Activated CD4-positive, alpha-beta T cell treated with anti-CD3 and anti-CD28 coated beads for 1 hour (primary cell): ENCODE measurements at places on chromosomes 1 and 21.

DNA sequence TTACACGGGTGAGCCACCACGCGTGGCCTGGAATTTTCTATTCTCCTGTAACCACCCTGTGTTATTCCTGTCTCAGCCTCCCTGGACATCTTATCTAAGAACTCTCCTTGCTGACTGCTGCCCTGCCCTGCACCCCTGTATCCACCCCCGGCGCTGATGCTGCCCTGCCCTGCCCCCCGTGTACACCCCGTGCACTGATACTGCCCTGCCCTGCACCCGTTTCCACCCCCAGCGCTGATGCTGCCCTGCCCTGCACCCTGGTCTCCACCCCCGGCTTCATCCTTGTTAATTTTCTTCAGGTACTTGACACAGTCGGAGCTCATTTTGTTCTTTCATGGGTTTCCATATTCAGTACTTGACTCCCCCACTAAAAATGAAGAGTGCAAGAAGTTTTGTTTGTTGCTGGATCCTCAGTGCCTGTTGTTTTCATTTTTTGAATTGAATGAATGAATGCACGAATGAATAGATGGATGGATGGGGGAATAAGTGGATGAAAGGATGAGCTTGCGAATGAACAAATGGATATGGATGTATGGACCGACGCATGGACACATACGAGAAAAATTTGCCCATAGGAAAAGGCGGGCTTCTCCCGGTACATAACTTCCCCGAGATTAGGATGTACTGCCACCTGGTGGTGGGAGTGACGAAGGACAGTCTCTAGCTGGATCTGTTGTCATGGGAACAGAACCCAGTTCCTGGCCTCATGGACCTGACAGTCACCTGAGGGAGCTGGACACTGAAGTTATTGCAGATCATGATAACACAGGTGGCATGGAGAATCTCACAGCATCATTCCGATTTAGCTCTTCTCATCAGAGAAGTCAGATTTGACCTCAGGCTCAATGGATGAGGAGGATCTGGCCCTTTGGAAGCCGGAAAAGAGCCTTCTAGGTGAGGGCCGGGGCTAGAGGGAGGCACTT, 14.9 kb downstream of the AADACL4 start:
- peak; percentile 44 for DNase-seq

GRCh38 chr1:52574594-52574993, 21.7 kb upstream of the TUT4 start:
- no peak for DNase-seq

DNA sequence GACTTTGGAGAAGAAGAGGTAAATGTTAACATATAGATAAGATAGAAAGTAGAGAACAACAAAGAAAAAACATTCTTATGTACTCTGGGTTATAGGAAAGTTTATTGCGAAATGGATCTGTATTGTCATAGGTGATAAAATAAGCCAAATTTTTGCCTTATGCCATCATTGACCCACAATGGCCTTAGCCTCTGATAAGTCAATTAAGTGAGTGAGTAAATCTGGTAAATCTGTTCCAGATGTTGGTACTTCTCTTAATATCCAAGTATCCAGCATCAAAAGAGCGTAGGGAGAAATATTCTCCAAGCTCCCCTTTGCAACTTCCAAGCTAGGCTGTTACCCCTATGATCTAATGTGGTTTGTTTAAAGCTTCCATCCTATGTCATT, 38.3 kb upstream of the CLCA4 start:
- DNase-seq: no peak

GRCh38 chr1:232687728-232688127, 57.8 kb upstream of the SIPA1L2 start:
- no peak for DNase-seq

GRCh38 chr1:229536982-229537381, 21.5 kb downstream of the ABCB10 start:
- no peak for DNase-seq

DNA sequence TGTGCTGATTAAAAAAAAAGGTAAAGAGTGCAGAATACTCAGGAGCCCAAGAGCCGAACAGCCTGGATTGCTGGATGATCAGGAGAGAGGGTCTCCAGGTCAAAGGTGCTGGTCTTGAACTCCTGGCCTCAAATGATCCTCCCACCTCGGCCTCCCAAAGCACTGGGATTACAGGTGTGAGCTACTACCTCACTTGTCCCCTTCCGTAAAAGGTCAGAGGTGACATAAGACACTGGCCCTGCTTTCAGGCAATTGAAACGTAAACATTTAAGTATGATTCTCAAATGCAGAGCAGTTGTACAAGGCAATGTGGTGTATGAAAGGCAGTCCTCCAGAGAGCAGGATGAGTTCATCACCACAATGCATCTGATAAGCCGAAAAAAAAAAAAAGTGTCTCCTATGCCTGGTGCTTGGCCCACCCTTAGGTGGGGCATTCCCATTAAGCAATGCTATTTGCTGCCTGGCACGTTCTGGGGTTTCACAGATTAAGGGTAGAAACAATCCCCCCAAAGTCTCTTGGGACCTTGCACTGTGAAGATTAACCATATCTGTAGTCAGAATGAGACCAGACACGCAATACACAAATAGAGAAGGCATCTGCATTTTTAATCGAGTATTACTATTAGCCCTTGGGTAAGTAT, 47.7 kb downstream of the PARP1 start:
- DNase-seq: no peak

DNA sequence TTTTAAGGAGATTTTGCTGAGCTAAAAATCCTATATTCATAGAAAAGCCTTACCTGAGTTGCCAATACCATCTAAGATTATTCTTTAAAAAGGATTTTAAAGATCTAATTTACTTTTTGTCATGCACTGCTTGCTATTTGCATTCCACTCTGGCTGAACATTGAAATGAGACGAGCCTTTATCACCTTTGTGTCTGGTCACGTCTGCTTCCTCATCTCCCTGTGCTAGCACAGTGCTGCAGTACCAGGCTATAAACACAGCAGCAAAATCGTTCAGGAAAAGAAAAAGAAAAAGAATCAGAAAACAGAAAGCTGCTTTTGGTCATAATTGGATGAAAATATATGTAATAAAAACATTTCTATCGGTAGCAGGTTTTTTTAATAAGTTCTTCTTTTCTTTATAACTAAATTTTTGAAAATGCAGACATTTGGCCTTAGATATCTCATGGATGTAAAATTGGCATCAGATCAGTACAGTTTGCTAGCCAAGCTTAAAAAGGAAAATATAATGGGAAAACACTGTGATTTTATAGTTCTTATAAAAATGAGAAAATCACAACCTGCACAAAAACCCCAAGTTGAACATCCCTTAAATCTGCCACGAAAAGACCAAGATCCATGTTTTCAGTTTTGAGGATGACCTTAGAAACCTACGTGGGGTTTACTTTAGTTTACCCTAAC, 735.7 kb upstream of the CXADR start:
- no peak for DNase-seq

- no peak for DNase-seq
Measured at GRCh38 chr1:235702412-235702811, 52.8 kb upstream of the GNG4 start.

DNA sequence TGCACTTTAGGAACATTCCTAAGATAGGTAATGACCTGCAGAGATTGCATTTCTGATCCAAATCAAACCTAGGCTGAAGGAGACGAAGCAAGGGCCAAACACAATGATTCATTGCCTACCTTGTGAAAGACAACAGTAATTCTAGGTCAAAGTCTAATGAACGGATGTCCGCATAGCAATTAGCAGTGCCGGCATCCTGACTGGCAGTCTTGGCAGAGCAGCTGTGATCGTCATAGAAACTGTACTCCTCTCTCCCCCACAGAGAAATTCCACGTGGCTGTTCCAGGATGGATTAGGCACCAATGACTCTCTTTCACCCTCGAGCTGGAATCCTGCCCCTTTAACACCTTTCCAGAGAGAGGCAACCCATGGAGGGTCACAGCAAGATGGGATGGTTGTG, 28.9 kb upstream of the VAV3 start:
- DNase-seq: no peak

DNA sequence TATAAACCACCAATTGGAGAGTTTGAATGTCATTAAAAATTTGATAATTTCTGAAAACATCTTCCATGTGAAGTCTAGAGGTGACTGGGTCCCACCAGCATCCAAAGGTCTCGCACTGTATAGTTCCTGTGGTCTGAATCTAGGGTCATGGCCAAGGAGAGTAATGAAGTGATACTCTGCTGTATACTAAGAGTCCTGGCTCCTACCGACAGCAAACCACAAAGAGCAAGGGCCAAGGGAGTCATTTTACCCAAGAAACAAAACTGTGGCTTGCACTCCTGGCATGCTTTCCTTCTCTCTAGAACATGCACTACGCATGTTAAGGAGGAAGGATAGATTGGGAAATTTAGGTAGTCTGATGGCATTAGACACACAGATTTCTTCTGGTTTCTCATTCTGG, 115.6 kb downstream of the BRINP2 start:
- DNase-seq: no peak

GRCh38 chr1:32100807-32101708, 6.8 kb upstream of the KPNA6 start:
- no peak for DNase-seq

GRCh38 chr1:54553602-54554313, 5.7 kb downstream of the ACOT11 start:
- no peak for DNase-seq

GRCh38 chr1:95049935-95050334, 22.8 kb downstream of the ALG14 start:
- DNase-seq: no peak

DNA sequence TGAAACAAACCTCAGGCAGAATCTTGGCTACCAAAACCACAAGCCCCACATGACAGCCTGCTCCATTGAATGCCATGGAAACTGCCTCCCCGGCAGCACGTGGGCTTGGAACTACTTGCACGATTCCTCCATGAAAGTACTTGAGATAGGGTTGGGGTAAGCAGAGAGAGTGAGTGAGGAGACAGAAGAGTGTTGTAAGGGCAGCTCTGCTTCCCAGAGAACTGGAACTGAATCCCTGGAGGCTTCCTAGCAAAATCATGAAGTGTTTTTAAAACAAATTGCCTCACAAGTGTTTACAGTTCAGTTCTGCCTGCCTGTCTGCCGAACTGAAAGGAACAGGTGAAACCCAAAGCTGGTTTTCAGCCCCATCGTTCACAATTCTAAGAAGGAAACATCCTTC, 35.3 kb upstream of the DNASE2B start:
- DNase-seq: no peak

- no peak for DNase-seq
Measured at GRCh38 chr1:167298325-167298724, 77.6 kb downstream of the POU2F1 start.

GRCh38 chr1:205593967-205594366, 37.8 kb downstream of the ELK4 start:
- no peak for DNase-seq

DNA sequence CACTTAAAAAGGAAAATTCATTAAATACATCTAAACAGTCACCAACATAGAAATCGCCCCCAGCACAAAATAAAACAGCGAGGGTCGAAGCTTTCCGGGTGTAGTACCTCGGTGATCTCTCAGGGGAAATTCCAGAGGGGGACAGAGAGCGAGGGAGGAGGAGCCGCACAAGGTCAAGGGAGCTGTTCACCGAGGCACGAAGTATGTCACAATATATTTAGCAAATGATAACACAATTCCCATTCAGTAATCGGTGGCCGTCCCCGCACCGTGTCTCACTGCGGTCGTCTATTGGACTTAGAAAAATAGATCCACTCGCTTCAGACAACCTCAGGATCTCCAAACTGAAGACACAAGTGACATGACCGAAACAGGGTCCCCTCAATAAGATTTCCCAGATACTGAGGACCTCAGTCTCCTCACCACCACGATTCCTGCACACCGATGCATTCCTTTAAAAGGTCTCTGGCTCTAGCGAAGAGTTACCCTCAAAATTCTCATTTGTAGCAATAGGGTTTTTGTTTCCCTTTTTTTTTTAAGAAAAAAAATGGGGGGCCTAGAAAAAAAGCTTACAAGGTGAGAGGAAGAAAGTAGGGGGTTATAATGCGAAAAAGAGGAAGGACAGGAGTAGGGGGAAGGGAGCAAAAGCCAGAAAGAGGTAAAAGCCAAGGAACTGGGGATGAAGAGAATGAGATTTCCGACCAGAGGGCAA, 1.1 kb downstream of the LPGAT1 start:
- no peak for DNase-seq

- DNase-seq: no peak
Measured at GRCh38 chr1:198970916-198971315, 332.1 kb downstream of the PTPRC start.

DNA sequence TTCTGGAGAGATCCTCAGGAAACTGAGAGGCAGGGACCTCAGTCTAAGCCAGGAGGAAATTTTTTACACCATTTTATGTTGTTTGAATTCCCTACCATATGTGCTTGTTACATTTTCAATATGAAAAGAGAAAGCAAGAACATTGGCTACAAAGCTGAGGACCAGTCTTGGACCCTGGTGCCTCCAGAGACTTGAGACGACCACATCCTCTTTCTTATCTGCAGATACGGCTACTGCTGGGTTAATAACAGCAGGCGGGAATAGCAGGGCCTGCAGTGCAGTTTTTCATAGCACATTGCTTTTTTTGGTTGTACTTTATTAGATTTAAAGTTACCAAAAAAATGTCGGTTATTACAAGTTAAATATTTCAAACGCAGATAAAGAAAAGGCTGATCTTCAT, 3.9 kb downstream of the KDM4A start:
- no peak for DNase-seq
